ENCODE measurements at places on chromosomes 12 and 14.

DNA sequence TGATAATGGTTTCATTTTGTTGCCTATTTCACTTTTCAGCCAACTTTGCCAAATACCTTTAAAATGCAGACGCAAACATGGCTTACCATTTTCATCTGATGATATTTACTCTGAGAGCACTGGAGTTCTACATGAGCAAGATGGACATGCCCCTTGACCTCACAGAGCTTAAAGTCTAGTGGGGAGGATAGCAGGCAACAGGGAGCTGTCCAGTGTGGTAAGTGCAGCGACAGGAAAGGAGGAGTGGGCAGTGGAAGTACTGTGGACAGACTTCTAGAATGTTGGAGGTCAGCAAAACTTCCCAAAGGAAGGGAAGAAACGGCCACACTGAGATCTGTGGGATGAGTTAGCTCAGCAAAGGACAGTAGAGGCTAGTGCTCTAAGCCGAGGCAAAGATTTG lies 25.3 kb downstream of the LRIG3 start:
- no peak for DNase-seq

DNA sequence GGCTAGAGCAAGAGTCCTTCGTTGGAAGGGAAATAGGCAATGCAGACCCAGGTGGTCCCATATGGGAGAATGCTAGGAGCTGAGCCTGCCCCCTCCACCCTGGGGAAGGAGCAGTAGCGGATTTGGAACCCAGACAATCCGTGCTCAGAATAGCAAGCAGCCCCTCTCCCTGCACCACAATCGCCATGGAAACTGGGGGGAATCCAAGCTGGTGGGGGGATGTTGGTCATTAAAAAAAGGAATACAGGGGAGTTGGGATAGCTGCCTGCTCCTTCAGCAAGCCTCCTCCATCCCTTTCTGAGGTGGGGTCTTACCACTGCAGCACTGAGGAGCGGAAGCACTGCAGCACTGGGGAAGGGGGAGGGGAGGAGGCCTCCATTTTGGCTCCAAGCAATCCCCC lies 2.9 kb downstream of the RND1 start:
- no peak for DNase-seq

DNA sequence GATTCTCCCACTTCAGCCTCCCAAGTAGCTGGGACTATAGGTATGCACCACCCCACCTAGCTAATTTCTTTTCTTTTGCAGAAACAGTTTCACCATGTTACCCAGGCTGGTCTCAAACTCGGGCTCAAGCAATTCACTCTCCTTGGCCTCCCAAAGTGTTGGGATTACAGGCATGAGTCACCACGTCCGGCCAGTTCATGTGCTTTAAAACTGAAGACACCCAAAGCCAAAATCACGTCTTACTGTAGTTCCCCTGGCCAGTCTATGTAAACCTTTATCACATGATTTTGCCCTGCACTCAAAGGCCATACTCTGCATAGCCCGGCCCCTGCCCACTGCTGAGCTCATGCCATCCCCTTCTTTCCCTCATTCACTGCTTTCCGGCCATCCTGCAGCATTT lies 4.5 kb downstream of the ALKBH2 start:
- no peak for DNase-seq

DNA sequence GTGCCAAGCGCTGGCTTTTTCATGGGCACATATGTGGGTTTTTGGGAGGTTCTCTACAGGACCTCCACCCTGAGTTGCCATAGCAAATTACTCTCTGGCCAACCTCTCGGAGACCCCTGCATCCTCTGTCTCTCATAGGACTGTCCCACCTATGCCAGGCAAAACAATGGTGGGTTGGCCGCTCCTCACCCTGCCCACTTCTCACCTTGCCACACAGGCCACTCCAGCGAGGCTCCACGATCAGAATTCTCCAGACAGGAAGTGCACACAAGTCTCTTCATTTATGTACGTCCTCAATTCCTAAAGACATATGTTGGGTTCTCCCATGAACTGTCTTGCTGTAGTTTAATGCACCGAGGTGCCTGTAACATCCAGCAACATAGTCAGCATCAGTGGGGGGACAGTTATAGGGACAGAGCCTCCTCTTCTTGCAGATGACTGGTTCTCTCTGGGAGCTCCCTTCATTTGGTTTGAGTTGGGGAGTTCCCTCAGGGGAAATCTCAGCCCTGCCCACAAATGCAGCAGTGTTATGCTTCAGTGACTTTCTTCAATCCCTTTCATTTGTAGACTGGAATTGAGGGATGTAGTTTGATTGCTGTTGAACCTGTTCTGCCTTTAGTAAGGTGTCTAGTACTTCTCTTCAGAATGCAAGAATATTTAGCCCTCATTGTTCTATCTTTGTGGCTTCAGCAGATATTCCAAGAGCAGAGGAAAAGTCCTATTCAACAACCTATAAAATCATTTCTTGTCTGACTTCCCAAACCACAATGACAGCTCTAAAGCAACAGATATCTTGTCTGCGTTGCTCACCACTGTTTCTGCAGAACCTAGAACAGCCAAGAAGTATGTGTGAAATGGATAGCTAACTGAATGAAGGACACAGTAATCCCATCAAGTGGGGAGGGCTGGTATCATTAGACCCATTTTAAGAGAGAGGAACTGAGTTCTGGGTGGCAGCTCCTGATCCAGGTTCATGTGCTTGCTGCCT lies 2.8 kb upstream of the LTBP2 start:
- no peak for DNase-seq

- DNase-seq, result no peak
Observed at GRCh38 chr12:110647631-110648040, 33.7 kb downstream of the TCTN1 start.

GRCh38 chr12:84361651-84362551 lies 550.7 kb downstream of the SLC6A15 start:
- DNase-seq, result no peak

- no peak for DNase-seq
Observed at GRCh38 chr14:72688990-72689671, 204.8 kb downstream of the DPF3 start.

- DNase-seq, result no peak
Observed at GRCh38 chr12:90951432-90952105, 3.4 kb downstream of the CCER1 start.

GRCh38 chr12:28242129-28242495 lies 51.9 kb downstream of the CCDC91 start:
- no peak for DNase-seq

DNA sequence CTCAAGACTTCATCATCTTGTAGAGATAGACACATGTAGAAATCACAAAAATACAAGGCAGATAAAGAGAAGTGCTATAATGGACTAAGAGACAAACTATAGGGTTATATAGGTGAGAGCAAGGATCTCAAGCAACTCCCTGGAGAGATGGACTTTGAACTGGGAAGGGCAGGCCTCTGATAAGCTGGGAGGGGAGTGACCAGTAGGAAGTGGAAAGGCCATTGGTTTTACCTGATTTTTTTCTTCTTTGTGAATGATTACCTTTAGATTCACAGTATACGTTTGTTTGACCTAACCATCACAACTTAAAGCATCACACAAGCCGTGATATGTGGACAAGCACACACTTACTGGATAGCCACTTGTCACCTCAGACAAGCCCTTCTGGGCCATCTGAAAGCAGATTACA lies 5.2 kb upstream of the TEP1 start:
- DNase-seq, result no peak

- DNase-seq, result no peak
Observed at GRCh38 chr12:69927164-69927563, 102.1 kb downstream of the MYRFL start.

DNA sequence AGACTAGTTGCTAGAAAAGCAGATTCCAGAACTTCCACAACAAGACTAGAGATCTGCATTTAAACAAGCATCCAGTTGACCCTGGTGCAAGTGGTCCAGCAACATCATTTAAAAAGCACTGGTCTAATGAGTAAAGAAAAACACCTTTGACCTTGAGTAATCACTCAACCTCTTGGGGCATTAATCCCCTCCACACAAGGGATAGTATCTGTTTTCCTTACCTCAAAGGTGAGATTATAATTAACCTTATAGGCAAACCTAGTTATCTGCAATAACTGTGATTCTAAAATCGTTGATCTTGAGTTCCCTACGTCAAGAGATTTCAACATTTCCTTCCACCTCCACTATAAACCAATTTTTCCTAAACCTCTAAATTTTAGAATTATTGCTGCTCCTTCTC lies 1.1 kb downstream of the KDM5A start:
- no peak for DNase-seq

- DNase-seq, result no peak
Observed at GRCh38 chr14:54597795-54598443, 31.0 kb downstream of the SAMD4A start.

GRCh38 chr12:116236976-116237375 lies 40.5 kb downstream of the MED13L start:
- no peak for DNase-seq

DNA sequence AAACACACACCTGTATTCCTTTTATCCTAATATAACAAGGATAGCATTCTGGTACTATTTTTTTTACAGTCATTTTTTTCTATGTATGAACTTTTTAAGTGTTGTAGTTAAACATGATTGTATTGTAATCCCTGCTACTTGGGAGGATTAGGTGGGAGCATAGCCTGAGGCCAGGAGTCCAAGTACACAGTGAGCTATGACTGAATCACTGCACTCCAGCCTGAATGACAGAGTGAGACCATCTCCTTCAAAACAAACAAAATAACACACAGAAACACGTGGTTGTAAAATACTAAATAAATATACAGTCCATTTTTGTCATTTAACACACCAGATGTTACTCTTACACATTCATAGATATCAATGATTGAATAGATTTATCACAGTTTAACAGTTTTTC lies 56.9 kb downstream of the MAP4K5 start:
- no peak for DNase-seq

- no peak for DNase-seq
Observed at GRCh38 chr12:121423682-121424623, 24.0 kb downstream of the RNF34 start.

DNA sequence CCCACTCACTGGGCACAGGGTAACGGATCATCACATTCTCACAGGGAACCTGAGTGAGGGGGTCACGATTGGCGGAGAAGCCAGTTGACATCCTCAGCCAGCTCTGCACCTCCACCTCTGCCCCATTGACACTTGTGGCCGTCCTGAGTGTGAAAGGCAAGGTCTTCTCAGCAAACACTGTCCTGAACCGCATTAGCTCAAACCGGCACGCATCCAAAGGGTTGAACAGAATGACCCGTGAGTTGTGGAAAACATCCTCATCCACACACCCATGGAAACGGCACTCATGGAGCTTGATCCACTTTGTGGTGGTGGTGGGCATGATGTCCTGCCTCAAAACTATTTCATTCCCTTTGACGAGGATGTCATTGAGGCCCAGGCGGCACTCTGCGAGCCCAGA lies 56.3 kb upstream of the GTF2A1 start:
- DNase-seq, result no peak

GRCh38 chr12:46459111-46459510 lies 86.5 kb upstream of the SLC38A2 start:
- DNase-seq, result no peak

DNA sequence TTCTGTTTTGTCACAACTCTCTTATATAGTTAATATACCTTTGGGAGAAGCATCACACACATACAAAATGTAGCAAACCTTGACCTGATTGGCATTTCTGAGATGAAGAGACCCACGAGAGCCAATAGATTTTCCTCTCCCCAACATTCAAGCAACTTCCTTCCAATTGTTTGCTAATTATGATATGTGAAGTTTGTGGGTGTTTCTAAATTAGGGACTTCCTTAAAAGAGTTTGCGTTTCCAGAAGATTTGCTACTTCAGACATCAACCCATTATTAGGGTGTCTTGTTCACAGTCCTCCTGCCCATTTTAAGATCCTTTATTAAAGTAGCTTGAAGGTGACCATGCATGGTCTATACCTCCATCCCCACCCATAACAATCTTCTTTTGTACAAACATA lies 9.4 kb downstream of the AICDA start:
- no peak for DNase-seq

- DNase-seq, result no peak
Observed at GRCh38 chr12:27807063-27807703, 27.1 kb upstream of the MANSC4 start.

- DNase-seq, result no peak
Observed at GRCh38 chr14:97407701-97408407, 610.7 kb downstream of the VRK1 start.

- no peak for DNase-seq
Observed at GRCh38 chr14:64324895-64325294, 30.7 kb upstream of the ESR2 start.

- DNase-seq, result no peak
Observed at GRCh38 chr12:6823182-6824084, 1.8 kb downstream of the GPR162 start.

- DNase-seq, result no peak
Observed at GRCh38 chr14:60893911-60894310, 87.0 kb downstream of the TRMT5 start.

- peak; percentile 56 for DNase-seq
Observed at GRCh38 chr14:100025111-100025510, 40.1 kb upstream of the EVL start.

DNA sequence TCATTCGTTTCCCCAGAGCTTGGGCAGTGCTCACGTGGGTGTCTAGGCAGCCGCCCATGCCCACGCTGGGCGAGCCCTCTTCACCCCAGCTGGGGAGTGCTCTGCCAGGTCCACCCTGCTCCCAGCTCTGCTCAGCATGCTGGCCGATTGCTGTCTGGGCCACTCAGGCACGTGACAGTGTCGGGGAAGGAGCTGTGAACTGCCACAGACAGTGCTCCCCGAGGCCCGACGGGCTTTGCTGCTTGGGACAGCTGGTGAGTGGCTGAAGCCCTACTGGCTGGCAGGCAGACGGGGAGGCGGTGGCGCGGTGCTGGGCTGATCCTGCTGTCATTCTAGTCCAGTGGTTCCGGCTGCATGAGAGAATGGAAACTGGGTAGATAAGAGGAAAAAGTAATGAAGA lies 15.8 kb downstream of the NOC4L start:
- DNase-seq, result no peak

DNA sequence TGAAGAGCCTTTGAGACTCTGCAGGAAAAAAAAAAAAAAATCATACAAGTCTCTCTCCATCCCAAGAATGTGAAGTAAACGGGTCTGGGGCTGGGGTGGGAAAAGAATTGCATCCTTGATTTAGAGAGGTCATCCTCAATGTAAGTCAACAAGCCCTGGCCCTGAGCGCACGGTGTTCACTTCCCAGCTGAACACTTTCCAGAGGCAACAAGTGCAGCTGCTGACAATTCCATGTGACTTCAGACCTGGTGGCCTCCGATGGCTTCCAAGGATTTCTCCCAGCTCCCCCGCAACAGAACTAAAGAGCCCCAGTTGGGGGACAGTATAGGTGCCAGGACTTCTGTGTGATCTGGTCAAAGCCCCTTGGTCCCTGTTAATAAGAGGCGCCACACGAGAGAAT lies 2.4 kb downstream of the RILPL1 start:
- DNase-seq, result no peak

GRCh38 chr14:33655421-33655820 lies 295.5 kb downstream of the EGLN3 start:
- no peak for DNase-seq

GRCh38 chr14:35333264-35333730 lies 41.1 kb downstream of the PSMA6 start:
- peak; percentile 18 for DNase-seq

DNA sequence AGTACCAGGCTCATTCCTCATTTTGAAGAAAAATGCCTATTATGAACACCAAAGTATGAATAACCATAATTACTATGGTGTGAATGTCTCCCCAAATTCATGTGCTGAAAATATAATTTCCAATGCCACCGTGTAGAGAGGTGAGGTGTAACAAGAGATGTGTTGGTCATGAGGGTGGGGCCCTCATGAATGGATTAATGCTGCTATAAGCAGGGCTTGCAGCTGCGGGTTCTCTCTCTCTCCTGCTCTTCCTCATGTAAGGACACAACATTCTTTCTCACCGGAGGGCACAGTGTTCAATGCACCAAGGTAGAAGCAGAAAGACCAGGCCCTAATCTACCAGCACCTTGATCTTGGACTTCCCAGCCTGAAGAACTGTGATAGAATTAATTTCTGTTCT lies 70.0 kb downstream of the TMTC1 start:
- no peak for DNase-seq

- DNase-seq, result no peak
Observed at GRCh38 chr12:50621399-50622300, 116.9 kb downstream of the DIP2B start.

Data from SK-N-SH (cell line).